ENCODE measurements at places on chromosomes 6 and 20.

- no peak for DNase-seq
Measured at GRCh38 chr6:31081872-31082271, 30.5 kb downstream of the C6orf15 start.

DNA sequence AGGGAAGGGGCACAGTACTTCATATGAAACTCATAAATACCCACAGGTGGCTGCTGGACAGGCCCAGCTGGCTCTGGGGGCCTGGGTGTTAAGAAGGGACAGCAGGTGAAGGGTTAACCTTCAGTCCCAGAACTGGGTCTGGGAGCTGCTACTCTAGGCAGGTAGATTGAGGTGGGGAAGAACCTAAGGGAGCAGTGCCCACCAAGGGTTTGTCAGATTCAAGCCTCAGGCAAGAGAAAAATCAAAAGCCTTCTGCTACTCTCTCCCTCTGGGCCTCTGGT is 5.6 kb downstream of the RPL10A start:
- no peak for DNase-seq

DNA sequence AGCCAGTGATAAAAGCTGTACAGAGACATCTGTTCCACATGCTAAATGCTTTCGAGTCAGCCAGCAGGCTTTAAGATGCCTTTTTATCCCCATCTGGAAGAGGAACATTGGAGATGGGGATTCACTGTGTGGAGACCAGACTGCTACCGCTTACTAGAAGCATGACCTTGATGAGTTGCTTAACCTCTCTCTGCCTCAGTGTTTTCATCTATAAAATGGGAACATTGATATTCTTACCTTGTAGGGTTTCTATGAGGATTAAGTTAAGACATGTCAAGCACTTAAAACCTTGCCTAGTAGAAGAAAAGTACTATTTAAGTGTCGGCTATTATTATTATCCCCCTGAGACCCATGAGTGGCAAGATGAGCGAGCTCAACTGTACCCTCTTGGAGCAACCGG is 165.3 kb upstream of the SNX9 start:
- DNase-seq: no peak

DNA sequence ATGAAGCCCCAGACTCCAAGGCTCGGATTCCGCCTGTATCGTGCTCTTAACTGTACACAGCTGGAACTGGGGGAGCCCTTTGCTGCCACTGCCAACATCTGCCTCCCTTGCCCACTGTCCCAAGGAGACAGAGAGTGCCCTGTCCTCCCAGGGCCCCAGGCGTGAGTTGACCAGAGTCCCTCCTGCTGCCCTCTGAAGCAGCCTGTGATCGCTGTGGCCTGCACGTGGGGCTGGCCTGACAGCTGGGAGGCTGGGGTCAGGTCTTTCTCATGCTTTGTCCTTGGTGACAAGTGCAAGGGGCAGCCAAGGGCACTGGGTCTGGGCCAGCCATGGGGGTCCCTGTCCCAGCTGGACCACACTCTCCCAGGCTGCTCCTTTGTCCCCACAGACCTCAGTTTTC is 44.3 kb downstream of the KIAA1755 start:
- DNase-seq: no peak

DNA sequence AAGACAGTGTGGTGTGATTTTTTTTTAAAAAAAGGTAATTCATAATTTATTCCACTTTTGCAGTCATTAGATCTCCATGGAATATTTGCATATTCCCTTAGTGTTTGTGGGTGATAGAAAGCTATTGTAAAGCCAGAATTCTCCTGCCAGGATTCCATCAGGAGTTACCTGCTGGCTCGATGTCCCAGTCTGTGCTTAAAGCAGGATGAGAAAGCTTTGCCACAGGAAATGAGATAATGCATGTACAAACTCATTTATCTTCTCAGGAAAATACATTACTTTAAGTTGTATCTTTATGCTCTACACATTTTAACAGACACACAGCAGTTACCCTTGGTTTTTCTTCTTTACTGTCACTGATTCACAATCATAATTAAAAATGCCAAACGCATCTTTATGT is 553.0 kb downstream of the CD109 start:
- DNase-seq: no peak

DNA sequence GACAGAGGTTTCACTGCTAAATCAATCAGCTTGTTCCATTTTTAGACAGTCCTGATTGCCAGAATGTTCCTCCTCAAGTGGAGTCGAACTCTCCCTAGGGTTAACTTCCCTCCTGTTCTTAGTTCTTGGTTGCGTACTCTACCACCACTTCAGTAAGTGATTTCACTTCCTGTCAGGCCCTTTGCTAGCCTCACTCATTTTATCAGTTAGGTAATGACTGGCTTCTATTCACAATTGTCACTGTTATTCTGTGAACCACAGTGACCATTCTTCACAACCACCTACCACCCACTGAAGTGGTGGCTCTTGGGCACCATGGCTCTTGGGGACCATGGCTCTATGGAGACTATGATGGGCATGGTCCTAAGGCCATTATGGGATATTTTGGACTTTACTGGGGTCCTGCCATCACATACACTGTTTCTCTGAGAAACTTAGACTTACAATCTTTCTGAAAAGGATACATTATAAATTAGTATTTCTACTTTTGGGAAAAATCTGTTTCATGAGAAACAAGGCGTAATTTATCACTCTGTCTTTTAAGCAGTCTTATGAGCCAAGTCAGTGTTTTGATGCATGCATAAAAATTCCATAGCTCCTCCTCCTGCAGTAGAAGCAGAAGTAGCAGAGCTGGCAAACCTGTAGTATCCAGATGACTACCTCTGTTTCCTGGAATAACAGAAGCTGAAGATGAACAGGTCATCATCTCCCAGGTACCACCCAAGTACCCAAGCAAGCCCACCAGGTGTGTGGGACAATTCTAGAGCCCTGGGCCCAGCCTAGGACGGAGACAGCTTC is 66.3 kb downstream of the ATXN1 start:
- DNase-seq: peak; percentile 86

DNA sequence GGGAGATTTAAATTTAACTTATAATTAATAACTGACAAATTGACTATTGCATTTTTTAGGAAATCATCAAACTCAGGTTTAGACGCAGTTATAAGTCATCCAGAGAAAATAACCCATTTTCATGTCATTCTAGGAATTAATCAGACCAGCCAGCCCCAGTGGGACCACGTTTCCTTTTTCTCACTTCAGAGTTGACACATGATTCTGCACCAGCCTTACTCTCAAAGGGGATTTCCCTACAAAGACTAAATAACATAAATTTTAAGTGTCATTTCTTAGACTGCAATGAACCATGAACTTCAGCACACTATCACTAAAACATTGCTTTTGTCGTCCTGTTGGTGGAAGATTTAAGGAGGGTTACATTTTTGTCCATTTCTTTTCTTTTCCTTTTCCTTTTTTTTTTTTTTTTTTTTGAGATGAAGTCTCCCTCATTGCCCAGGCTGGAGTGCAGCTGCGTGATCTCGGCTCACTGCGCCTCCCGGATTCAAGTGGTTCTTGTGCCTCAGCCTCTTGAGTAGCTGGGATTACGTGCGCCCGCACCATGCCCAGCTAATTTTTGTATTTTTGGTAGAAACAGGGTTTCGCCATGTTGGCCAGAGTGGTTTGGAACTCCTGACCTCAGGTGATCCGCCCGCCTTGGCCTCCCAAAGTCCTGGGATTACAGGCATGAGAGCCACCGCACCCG is 3.6 kb downstream of the IPCEF1 start:
- peak; percentile 87 for DNase-seq

- DNase-seq: no peak
Measured at GRCh38 chr20:39813190-39813829, 851.2 kb downstream of the DHX35 start.

- no peak for DNase-seq
Measured at GRCh38 chr6:56005426-56005825, 130.0 kb upstream of the BMP5 start.

GRCh38 chr6:29861521-29862255 is 34.1 kb downstream of the HLA-G start:
- no peak for DNase-seq

DNA sequence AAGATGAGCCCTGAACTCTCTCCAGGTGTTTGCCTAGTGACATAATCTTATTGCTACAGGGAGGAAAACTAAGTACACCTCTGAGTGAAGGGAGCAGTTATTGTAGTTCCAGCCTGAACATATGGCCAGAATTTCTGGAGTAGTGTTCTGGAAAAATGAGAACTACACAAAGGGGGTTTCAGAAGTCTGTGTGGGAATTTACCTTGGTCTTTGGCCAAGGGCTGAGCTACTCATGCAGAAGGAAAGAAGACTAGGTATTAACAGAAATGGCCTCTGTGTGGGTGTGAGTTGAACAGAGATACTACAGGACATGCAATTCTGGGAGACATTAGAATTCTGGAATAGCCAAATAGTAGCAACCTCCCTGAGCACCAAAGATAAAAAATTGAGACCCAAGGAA is 1009.7 kb upstream of the GJE1 start:
- DNase-seq: no peak

DNA sequence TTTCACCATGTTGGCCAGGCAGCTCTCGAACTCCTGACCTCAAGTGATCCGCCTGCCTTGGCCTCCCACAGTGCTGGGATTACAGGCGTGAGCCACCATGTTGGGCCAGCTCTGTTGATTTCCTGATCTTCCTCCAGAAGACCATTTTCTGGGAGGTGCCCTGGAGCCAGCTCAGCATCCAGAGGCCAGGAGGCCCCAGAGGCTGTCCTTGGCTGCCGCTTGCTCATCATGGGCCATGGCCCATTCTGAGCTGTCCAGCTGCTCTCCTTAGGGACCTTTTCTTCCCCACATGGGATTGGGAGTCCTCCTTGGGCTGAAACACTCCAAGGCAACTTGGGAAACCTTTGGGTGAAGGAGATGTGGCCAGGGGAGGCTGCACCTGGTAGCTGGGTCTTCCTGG is 15.4 kb downstream of the LRRC73 start:
- no peak for DNase-seq

DNA sequence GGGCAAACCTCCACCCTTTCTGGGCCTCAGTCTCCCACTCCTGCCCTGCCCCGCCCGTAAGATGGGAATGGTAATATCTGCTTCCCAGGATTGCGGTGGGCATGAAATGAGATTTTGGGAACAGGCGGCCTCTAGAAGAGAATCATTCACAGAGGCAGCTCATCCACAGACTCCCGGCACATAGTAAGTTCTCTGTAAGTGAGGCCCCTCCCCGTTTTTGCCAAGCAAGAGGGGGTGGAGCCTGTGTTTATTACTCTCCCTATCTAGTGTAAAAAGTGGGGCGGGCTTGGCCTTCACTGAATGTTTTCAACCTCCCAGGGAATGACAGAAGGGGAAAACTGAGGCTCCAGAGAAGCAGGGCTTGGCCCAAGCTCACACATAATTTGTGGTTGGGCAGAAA is 20.0 kb downstream of the SUN5 start:
- no peak for DNase-seq

GRCh38 chr20:60268491-60268890 is 310.3 kb downstream of the CDH26 start:
- no peak for DNase-seq

DNA sequence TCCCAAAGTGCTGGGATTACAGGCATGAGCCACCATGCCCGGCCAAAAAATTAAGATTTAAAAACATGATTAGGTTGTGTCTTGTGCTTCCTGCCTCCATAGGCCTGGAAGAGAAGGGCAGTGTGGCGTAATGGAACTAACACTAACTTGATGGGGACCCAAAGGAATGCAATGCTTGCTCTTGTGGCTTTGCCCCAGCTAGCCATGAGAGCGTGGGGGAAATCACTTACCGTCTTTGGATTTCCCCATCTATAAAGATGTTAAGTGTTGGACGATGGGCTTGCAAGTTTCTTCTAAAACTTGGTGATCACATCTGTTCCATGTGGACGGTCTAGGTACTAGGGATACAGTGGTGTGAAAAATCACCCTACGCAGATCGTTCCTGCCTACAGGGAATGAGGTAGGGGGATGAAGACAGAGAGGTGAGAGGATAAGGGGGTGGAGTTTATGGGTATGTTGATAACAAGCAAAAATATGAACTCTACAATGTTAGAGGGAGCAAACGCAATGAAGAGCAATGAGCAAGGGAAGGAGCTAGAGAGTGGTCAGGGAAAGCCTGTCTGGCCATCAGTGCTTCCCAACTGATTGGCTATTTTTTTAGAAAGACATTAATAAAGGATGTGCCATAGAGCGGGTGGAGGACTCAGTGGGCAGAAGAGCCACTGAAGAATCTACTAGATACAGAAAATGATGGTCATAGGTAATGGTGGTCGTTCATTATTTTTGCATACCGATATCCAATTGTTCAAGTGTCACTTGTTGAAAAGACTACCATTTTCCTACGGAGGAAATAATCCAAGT is 165.2 kb downstream of the BCAS1 start:
- no peak for DNase-seq

DNA sequence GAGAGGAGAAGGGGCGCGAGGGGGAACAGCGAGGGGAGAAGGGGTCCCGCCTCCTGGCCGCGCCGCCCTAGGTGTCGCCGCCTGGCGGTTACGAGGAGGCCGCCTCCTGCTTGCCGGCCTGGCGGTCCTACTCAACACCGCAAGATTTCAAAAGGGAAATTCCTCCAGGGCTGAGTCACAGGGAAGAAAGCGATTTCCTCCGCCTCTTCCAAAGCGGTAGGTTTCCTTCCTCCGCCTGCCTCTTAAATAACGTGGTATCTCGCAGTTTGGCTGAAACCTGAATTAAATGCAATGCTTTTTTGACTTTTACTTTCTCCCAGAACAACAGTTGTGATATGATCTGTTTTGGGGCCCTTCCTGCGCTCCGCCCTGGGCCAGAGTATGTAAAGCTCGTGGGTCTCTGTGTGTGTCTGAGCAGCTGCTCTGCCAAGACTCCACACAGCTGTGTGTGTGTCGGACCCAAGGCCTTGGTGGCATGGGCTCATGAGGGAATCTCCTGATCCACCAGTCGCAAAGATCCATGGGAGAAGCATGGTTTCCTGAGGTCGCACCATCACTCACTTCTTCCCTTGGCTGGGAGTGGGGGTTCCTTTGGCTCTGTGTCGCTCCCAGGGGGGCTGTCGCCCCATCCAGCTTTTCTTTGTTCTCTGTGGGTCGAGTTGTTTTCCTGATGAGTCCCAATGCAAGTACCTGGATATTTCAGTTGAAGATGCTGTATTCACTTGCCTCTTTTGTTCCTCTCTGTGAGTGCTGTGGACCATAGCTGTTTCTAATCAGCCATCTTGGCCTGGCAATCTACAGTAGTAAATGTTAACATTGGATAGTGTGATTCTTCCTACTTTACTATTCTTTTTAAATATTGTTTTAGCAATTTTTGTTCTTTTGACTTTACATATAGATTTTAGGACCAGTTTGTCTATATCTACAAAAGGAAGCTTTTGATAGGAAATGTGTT is 31.6 kb upstream of the NOTCH4 start:
- peak; percentile 71 for DNase-seq

DNA sequence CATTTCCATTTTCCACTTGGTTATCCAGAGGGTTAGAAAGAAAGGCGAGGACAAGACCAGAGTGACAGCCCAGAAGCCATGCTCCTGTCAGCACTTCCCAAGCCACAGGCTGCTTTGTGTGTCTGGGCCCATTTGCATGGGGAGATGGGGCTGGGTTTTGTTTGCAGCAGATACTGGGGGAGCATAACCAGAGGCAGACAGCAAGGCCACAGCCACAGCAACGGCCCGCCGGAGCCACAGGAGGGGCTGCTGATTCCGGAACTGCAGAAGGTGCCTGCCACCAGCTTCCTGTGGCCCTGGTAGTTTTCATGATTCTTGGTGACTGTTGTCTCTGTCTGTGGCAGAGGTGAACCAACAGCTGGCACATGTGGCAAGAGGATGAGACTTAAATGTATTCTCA is 106.6 kb downstream of the DLL1 start:
- DNase-seq: no peak

All from activated CD4-positive, alpha-beta T cell treated with anti-CD3 and anti-CD28 coated beads, Interleukin-2, Interleukin-4, amounts not matched to agents 100 ng/mL and 50 ng/mL, durations not matched to agents 16 hours and 8 hours (primary cell).